Right ventricle myocardium inferior (tissue), 1 donor: ENCODE measurements at places on chromosomes 13 and 19. TPM values are rescaled to one million over a fixed set of nuclear protein-coding genes. Genes with fewer than 3 reads are reported as not detected.
A peak's percentile ranks its signal among the peaks of the same experiment; 100 is the strongest.

DNA sequence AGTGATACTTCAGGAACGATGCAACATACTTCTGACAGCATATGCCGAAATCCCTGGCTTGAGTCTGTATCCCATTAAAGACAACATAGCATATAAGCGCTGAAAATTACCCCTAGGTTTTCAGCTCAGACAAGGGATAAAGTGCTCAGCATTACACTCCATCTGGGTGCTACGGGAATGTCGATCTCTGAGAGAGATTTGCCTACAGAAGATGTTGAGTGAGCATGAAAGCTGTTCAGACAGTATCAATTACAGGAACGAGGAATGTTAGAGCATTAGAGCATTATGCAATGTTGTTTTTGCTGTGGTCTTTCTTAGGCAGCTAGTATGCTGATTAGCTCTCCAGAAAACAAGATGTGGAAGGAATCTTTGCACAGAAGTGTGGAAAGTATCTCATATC, 484.5 kb downstream of the LIG4 start:
- no peak for DNase-seq

The PSG4 gene
- not detected for total RNA-seq

DNA sequence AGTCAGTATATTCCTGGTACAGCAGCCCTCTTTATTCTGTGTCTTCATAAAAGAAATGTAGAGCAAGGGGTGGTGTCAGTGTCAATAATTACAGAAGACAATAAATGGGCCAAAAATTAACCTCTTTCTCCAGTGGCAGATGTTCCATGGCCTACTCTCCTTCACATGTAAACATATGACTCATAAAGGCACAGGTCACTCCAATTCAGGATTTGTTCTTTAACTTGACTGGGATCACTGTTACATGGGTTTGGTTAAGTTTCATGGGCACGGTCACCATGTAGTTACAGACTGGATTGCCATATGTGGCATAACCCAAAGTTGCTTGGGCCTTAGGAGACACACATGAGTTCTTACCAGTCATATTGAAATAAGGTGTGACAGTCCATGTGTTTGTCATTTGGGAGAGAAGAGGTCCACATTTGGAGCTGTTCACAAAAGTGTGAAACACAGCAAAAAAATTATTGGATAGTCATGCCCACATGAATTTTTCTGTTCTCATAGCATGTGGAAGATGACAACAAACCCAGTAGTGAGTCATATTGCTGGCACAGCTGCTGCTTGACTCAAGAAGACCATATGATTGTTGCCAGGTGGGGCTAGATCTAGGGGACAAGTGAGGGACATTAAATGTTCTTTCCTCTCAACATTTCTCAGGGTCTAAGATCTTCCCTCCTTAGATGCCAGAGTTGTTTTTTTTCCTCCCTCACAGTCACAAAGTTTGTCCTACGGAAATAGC, 68.1 kb upstream of the HTR2A start:
- no peak for DNase-seq

DNA sequence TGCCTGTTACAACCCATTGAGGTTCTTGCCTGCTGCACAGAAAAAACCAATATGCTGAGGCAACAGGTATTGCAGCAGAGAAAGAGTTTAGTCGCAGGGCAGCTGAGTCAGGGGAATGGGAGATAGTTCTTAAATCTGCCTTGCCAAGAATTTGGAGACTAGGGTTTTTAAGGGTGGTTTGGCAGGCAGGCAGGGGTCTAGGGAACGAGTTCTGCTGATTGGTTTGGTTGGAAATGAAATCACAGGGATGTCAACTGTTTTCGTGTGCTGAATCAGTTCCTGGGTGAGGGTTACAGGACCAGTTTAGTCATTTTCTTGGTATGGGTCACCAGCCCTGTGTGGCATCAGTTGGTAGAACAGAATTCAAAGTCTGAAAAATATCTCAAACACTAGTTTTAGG, 36.6 kb downstream of the PDS5B start:
- DNase-seq = no peak

GRCh38 chr19:524062-524674, 7.4 kb upstream of the CDC34 start:
- no peak for DNase-seq

- DNase-seq = peak; percentile 65
Measured at GRCh38 chr13:36998624-36999041, 507 bp downstream of the ALG5 start.

GRCh38 chr19:5803752-5804515, 933 bp upstream of the NRTN start:
- peak; percentile 92 for DNase-seq

The SLC5A5 gene
- total RNA-seq = not detected

- DNase-seq = peak; percentile 69
Measured at GRCh38 chr13:97386801-97387484, 47.0 kb upstream of the RAP2A start.
